Stimulated activated CD8-positive, alpha-beta memory T cell treated with anti-CD3 and anti-CD28 coated beads, Interleukin-15, amount 100 ng/mL, for 48 hours (primary cell): ENCODE measurements at places on chromosomes 6 and 20.

- DNase-seq, result no peak
Measured at GRCh38 chr20:5024103-5024502, 22.8 kb upstream of the SLC23A2 start.

DNA sequence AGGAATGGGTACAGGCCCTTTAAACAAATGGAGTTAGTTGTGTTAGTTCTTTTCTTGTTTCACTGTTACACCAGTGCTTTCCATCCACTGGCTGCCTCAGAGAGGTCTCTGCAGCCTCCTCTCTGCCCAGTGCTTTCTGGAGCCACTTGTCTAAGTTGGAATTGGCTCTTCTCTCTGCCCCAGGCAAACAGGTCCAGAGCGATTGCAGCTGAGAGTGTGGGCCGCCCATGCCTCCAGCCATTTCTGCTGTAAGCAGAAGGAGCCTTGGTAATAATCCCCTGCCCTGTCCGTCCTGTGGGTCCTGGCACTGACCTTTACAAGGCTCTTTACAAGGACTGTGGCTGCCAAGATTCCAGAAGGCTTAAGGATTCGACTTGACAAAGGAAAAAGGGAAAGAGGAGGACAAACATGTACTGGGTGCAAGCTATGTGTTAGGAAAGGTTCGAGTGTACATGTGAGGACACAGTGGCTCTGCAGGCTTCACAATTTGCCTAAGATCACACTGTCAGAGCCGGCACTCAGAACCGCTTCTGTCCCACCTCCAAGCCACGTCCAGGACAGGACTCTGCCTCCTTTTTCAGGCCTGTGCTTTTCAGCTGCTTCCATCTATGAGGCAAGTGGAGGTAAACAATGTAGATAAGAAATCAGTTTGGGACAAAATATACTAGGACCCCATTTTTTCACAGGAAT lies 88.5 kb downstream of the POPDC3 start:
- no peak for DNase-seq

GRCh38 chr6:27624694-27625262 lies 151.9 kb upstream of the ZNF184 start:
- DNase-seq, result no peak

DNA sequence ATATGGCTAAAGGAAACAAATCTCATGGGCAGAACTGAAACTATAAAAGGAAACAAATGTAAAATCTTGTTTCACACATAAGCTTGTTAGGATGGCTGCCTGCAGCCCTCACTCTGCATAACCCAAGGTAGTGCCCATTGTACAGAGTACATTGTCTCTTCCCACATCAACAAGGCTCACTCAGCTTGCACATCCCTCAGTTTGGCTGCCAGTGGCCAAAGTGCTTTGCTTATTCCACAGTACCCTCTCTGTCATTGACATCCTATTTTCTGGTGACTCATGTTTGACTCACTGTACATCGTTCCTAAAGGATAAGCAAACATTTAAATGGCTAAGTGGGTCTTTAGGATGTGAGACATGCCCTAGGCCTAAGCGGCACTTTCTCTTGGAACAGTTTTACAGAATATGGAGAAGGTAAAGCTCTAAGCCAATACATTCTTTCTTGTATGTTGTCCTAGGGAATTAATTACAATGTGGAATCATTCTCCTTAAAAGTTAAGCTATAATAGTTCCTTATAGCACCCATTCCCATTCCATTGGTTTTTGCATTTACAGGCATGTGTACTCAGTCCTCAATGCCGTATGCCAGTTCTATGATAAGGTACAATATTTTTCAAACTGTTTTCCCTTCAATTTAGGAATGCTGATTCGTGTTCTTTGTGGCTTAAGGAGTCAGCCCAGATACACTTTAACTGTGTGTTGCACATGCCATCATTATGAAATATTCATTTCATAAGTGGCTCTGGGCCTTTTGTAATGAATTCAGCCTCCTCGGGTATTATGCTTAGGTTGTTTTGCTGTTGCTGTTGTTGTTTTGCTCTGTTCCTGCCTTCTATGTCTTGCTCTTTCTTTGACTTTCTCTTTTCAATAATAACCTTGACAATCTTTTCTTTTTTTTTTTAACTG lies 5.5 kb downstream of the ANKEF1 start:
- DNase-seq, result no peak

DNA sequence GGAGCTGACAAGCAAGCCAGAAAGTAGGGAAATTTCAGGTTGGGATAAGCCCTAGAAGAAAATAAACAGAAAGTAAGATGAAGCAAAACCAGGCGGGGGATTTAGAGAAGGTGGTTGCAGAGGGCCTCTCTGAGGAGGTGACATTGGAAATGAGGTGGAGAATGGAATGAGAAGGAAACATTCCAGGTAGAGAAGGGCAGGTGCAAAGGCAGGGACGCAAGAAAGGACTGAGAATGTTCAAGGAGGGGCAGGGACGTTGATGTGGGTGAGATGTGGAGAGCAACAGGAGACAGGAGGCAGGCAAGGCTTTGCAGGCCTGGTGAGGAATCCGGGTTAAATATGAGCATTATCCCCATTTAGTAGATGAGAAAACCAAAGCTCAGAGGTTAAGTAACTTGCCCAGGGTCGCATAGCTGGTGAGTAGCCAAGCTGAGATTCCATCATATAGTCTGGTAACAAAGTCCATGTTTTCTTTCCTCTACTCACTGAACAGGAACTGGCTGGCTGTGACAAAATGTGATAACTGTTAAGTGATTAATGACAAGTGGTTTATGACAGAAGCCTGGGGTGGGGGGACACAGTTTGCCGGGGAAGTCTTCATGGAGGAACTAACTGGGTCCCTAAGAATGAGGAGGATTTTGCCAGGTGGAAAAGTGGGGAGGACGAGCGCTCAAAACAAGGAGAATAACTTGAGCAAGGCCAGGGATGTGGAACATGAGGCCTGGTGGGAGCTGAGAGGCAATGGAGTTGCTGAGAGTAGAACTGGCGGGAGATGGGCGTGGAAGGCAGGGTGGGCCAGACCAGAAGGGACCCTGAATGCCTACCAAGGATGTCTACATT lies 32.6 kb downstream of the MRPL14 start:
- DNase-seq, result no peak
